ENCODE measurements at places on chromosomes 12 and 14.

DNA sequence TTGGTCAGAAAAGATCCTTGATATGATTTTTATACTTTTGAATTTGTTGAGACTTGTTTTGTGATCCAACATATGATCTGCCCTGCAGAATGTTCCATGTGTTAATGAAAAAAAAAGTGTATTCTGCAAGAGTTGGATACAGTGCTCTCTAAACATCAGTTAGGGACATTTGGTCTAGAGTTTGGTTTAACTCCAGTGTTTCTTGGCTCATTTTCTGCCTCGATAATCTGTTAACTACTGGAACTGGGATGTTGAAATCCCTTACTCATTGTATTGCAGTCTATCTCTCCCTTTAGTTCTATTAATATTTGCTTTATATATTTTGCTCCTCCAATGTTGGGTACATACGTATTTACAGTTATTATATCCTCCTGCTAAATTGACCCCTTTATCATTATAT is 18.3 kb upstream of the TXNRD1 start:
- no peak for DNase-seq

DNA sequence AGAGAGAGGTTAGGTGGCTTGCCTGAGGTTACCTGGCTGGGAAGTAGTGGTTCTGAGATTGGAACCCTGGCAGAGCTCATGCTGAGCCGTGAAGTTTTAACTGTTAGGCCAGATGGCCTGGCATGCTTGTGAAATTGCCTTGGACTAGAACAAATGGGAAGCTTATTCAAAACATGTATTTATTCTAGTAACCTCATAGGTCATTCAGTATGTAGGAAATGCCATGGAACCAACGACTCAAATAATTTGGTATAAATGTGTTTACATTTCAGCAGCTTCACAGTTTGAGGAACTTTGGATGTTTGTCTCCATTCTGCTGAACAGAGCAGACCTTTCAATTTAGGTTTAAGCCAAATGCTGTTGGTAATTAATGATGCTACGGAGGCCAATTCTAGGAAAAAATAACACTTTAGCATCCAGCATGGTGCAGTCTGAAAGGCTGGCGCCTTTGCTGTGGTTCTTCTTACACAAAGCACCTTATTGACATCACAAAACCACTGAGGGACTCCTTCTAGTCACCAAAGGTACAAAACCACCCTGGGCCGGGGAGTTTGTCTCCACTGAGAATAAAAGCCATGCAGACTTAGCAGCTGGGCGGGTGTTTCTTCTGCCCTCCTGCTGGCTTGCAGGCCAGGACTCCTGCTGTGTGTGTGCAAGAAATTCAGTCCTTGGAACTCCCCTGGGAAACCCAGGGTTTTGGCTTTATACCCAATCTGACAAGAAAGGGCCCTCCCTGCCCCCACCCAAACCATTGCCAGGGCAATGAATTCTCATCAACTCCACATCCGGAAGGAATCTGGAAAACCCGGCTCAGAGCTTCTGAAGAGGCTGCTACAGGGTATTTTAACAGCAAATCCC is 64.2 kb downstream of the ELK3 start:
- DNase-seq: no peak

GRCh38 chr14:55253276-55253675 is 17.9 kb upstream of the FBXO34 start:
- DNase-seq: no peak

DNA sequence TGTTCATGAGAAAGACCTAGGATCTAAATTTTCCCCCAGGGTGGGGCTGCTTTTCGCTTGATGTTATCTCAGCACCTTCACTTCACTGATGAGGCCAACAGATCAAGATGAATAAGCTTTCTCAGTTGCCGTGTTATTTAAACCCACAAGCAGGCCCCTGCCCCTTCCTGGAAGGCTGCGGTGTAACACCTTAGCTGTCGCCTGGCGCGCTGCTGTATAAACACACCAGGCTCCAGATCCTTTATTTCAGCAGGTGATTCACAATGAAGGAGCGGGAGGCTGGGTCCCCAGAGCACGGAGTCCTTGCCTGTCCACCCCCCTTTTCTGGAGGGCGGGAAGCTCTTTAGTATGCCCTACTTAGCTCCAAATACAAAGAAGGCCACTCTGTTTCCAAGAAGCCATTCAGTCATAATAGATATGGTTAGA is 515.4 kb downstream of the FUT8 start:
- DNase-seq: peak; percentile 78

DNA sequence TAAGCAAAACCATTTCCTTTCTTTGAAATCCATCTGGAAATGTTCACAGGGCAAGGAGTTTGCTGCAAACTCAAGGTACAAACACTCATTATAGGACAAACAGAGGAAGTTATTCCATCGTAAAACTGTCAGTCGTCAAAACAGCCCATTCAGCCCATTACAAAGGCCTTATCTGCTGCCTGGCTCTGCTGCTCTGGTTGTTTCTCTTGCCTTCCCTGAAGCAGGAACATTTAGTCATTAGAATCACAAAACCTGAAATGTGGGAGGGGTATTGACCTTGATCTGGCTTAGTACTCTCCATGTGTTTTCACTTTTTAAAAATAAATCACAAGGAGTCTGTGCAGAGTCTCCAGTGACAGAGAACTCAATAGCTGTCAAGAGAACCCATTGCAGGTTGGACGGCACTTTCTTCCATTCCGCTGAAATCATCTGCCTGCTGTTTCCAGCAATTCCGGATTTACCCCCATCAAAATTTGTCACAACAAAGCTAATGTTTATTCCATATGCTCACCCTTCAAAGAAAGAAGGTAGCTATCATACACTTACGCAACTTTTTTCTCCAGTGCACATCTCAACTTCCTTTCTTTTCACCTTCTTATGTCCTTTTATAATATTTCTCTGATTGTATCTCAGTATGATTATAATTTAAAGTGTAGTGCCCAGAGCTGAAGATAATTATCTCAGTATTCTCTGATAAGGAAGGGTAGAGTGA is 24.6 kb upstream of the ITPR2 start:
- DNase-seq: no peak

DNA sequence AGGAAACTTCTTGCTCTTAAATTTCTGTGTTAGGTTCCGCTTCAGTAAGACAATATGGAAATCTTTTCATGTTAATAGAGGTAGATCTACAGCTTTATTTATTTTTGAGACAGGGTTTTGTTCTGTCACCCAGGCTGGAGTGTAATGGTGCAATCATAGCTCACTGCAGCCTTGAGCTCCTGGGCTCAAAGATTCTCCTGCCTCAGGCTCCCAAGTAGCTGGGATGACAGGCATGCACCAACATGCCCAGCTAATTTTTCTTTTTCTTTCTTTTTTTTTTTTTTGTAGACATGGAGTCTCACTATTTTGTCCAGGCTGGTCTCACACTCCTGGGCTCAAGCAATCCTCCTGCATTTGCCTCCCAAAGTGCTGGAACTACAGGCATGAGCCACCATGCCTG is 70.1 kb downstream of the DAO start:
- no peak for DNase-seq
